Activated CD8-positive, alpha-beta memory T cell treated with anti-CD3 and anti-CD28 coated beads, Interleukin-2, amount 10 ng/mL, durations not matched to agents 7 days and 5 days (primary cell): ENCODE measurements at places on chromosomes 11 and 22.

- no peak overlapping the region for H3K4me3 ChIP-seq
- H3K27me3 ChIP-seq = no peaks in the 10 kb centered on the region
- no peak overlapping the region for H3K27ac ChIP-seq
Observed at GRCh38 chr11:34988294-34989255, 72.2 kb downstream of the PDHX start.

GRCh38 chr11:60357771-60358170 lies 20.6 kb upstream of the MS4A7 start:
- DNase-seq = no peak
- no peak overlapping the region for H3K4me3 ChIP-seq
- no peaks in the 10 kb centered on the region for H3K36me3 ChIP-seq
- H3K27me3 ChIP-seq = peaks cover 8% of the 10 kb centered on the region

- peaks cover 29% of the 10 kb centered on the region for H3K4me1 ChIP-seq
- H3K4me3 ChIP-seq = peak within 1 kb of the TSS; percentile 94
- peak within 1 kb of the TSS; percentile 88 for H3K27ac ChIP-seq
- H3K27me3 ChIP-seq = no peaks in the 10 kb centered on the region
- DNase-seq = peak; percentile 95
- H3K36me3 ChIP-seq = peaks cover 24% of the 10 kb centered on the region
Observed at GRCh38 chr22:29767171-29768051, at the start of gene UQCR10. Gene UQCR10 (plus strand): TSS chr22:29767369. CDS start chr22:29767399, 30 bp downstream.

DNA sequence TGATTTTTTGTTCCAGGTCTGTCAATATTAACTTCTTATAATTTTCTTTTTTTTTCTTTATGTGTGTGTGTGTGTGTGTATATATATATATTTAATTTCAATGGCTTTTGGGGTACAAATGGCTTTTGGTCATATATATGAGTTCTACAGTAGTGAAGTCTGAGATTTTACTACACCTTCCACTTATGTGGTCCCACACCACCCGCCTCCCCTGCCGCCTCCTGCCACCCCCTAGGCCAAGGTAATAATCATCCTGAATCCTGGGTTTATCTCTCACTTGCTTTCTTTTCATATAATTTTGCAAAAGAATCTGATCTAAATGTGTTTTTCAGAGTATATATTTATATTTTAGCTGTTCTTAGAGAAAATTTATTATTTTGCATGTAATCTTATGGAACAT lies 11.1 kb downstream of the NEAT1 start:
- H3K27me3 ChIP-seq = no peaks in the 10 kb centered on the region
- H3K27ac ChIP-seq = no peak overlapping the region
- peak; percentile 9 for DNase-seq
- H3K36me3 ChIP-seq = peaks cover 59% of the 10 kb centered on the region
- H3K4me1 ChIP-seq = peaks cover 82% of the 10 kb centered on the region
- no peak overlapping the region for H3K4me3 ChIP-seq

GRCh38 chr22:47563406-47564157 lies 801.1 kb downstream of the TBC1D22A start:
- no peak overlapping the region for H3K27ac ChIP-seq
- no peaks in the 10 kb centered on the region for H3K27me3 ChIP-seq

GRCh38 chr11:69472541-69473275 lies 8.8 kb upstream of the LINC01488 start:
- no peak overlapping the region for H3K27ac ChIP-seq
- H3K27me3 ChIP-seq = peaks cover 5% of the 10 kb centered on the region
- no peaks in the 10 kb centered on the region for H3K36me3 ChIP-seq
- no peak overlapping the region for H3K4me3 ChIP-seq
- no peak for DNase-seq

- no peaks in the 10 kb centered on the region for H3K27me3 ChIP-seq
- peaks cover 10% of the 10 kb centered on the region for H3K36me3 ChIP-seq
- no peak for DNase-seq
- H3K27ac ChIP-seq = no peak overlapping the region
Observed at GRCh38 chr11:46827995-46828394, 18.1 kb downstream of the CKAP5 start.

- peaks cover 45% of the 10 kb centered on the region for H3K4me1 ChIP-seq
- H3K27ac ChIP-seq = peak overlapping the region; percentile 83
- peaks cover 10% of the 10 kb centered on the region for H3K27me3 ChIP-seq
- H3K36me3 ChIP-seq = peaks cover 9% of the 10 kb centered on the region
Observed at GRCh38 chr22:38872831-38873248, 824 bp upstream of the CBX6 start.

DNA sequence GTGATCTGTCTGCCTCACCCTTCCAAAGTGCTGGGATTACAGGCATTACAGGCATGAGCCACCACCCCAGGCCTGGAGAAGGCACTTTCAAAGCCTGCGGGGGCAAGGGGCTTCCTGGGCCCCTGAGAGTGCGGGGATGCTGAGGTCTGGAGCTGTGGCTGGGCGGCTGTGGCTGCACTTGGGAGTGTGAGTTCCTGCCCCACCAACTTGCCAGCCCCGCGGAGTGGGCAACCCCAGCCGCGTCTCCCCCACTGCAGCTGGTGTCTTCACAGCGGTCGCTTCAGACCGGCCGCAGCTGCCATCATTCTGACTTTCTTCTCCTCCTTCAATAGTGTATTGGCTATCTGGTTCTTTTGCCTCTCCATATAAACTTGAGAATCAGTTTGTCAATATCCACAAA lies 10.7 kb upstream of the MAP6 start:
- no peak overlapping the region for H3K4me3 ChIP-seq
- no peak overlapping the region for H3K27ac ChIP-seq
- peaks cover 63% of the 10 kb centered on the region for H3K27me3 ChIP-seq
- no peaks in the 10 kb centered on the region for H3K36me3 ChIP-seq
- peaks cover 2% of the 10 kb centered on the region for H3K4me1 ChIP-seq

DNA sequence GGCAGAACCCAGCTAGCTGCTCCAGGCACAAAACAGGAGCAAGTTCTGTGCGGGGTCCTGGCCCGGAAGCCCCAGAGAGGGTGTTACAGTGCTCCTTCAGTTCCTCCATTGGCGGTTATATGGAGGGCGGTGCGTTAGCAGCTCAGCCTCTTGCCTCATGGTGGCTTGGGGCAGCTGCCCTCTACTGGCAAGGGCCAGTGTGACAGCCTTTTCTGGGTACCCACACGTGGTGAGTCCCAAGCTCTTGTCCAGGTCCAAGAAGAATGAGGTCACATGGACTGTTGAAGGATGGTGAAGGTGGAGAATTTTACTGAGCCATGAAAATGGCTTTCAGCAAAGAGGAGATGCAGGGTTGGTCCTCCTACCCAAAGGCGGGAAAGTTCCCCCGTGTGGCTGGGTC lies 100.5 kb downstream of the WT1 start:
- peaks cover 17% of the 10 kb centered on the region for H3K4me1 ChIP-seq
- DNase-seq = no peak
- H3K27ac ChIP-seq = no peak overlapping the region
- H3K27me3 ChIP-seq = peaks cover 56% of the 10 kb centered on the region

DNA sequence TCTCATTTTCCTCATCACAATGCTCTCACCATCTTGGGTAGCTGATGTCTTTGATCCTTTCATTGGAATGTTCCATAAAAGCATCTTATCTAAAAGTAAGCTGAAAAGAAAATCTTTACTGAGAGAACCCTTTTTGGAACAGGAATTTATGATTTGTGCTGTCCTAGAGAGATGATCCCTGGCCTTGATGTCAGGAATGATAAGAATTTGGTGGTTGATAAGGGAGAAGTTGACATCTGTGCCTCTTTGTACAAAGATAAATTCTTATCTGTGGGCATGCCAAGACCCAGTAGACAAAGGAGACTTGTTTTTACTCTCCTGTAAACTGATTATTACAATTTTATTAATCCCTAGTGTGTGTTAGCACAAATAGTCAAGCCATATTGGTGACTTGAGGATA lies 36.9 kb downstream of the NAALAD2 start:
- H3K4me3 ChIP-seq = no peak overlapping the region
- no peak overlapping the region for H3K27ac ChIP-seq
- H3K36me3 ChIP-seq = no peaks in the 10 kb centered on the region
- peaks cover 9% of the 10 kb centered on the region for H3K27me3 ChIP-seq

DNA sequence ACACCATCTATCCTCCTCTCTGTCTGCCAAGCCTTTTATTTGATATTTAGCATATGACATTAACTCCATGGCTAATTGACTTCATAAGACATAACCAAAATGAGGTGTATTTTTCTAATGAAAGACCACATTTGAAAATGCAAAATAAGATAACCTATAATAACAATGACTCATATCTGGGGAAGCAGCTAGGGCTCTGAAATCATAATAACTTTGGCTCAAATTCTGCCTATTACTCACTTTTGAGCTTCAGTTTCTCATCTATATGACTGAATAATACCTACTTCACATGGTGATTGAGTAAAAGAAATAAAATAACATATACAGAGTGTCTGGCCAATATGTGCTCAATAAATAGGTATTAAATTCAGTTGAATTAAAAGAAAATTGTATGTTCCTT lies 1419.8 kb upstream of the TENM4 start:
- no peaks in the 10 kb centered on the region for H3K27me3 ChIP-seq
- no peaks in the 10 kb centered on the region for H3K36me3 ChIP-seq
- no peak overlapping the region for H3K4me3 ChIP-seq
- no peaks in the 10 kb centered on the region for H3K4me1 ChIP-seq

- no peaks in the 10 kb centered on the region for H3K27me3 ChIP-seq
- no peak overlapping the region for H3K27ac ChIP-seq
- H3K4me3 ChIP-seq = no peak overlapping the region
- no peaks in the 10 kb centered on the region for H3K36me3 ChIP-seq
Observed at GRCh38 chr11:121688055-121688491, 235.3 kb upstream of the SORL1-AS1 start.

DNA sequence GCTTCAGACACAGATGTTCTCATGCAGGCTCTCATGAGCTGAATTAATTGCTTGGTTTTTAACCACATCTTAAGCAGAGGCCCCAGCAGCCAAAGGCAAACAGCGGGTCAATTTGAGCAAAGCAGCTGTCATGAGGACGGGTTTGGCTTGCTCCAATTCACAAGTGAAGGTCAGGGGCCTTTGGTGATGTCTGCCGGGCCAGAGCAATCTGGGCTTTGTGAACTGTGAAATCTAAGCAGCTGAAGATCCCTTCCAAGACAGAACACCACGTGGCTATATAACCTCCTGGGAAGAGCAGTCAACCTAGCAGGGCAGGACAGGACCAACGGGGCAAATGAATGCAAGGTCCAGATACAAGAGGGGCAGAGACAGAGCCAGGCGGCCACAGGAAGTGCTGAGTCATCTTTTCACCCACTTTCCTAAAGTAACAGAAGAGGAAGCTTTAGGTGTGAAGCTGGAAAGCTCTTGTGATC lies 187.3 kb upstream of the B3GAT1 start:
- H3K27me3 ChIP-seq = peaks cover 36% of the 10 kb centered on the region
- H3K27ac ChIP-seq = no peak overlapping the region
- no peaks in the 10 kb centered on the region for H3K4me1 ChIP-seq
- no peak overlapping the region for H3K4me3 ChIP-seq
- DNase-seq = peak; percentile 22

- DNase-seq = no peak
- peaks cover 2% of the 10 kb centered on the region for H3K4me1 ChIP-seq
- no peak overlapping the region for H3K4me3 ChIP-seq
- no peak overlapping the region for H3K27ac ChIP-seq
- no peaks in the 10 kb centered on the region for H3K36me3 ChIP-seq
Observed at GRCh38 chr22:22359465-22359864, 114.9 kb downstream of the VPREB1 start.

GRCh38 chr22:48179571-48180546 lies 1417.4 kb downstream of the TBC1D22A start:
- no peaks in the 10 kb centered on the region for H3K4me1 ChIP-seq
- H3K4me3 ChIP-seq = no peak overlapping the region
- H3K36me3 ChIP-seq = no peaks in the 10 kb centered on the region
- no peak for DNase-seq
- H3K27ac ChIP-seq = no peak overlapping the region

DNA sequence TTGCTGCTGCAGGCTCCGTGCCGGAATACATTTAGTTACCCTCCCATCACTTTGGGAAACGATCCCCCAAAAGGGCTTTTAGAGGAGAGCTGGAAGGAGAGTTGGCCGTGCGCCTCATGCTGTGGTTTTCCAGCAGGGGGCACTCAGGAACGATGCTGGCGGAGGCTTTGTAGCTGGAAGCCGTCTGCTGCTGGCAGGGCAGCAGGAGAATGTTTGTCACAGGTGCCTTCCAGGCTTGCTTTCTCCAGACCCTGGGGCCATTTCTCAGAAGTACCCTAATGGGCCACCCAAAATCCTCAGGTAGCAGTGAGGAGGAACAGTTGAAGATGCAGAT lies 30.0 kb upstream of the CABP7 start:
- no peaks in the 10 kb centered on the region for H3K4me1 ChIP-seq
- no peak overlapping the region for H3K4me3 ChIP-seq
- H3K27ac ChIP-seq = no peak overlapping the region
- no peaks in the 10 kb centered on the region for H3K27me3 ChIP-seq
- peak; percentile 55 for DNase-seq

- peaks cover 2% of the 10 kb centered on the region for H3K27me3 ChIP-seq
- no peak overlapping the region for H3K27ac ChIP-seq
- no peak for DNase-seq
- H3K4me3 ChIP-seq = no peak overlapping the region
Observed at GRCh38 chr11:62088331-62088933, 35.4 kb upstream of the INCENP start.

DNA sequence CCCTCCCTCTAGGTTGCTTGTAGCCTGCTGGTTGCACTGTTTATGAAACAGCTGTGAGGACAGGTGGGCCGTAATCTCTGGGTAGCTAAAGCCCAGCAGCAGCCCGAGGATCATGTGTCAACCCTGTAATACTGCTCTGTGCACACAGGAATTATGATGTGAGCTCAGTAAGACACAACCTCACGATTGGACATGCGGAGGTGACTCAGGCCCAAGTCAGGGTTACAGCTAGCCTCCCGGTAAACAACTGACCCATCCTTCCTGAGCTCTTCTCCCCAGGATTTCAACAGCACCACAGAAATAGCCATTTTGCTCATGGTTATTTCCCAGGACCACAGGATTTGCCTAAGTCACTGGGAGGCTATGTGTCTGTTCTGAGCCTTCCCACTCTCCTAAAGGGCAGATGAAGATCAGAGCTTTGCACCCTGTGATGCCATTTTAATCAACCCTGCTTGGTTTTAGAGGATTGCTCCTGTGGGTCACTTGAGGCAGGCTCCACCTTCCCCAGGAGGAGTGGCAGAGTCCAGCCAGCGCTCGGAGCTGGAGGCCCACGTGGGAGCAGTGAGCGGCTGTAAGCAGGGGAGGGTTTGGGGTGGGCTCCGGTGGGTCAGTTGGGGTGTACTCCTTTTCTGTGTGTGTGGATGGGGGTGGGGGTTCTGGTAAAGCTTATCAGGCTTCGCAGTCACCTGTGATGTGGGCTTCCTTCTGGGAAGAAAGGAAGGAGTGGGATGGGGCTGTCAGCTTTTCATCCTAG lies at the start of gene AMPD3:
TSS of gene AMPD3 (plus strand) at position 387 of the 754 bp plus-strand sequence. CDS start 6,256 bp downstream, outside the sequence.
- DNase-seq = no peak
- H3K4me3 ChIP-seq = peak within 1 kb of the TSS; percentile 93
- H3K27ac ChIP-seq = peak within 1 kb of the TSS; percentile 87
- H3K4me1 ChIP-seq = peaks cover 63% of the 10 kb centered on the region
- peaks cover 13% of the 10 kb centered on the region for H3K27me3 ChIP-seq

- peaks cover 2% of the 10 kb centered on the region for H3K4me1 ChIP-seq
- H3K27ac ChIP-seq = no peak overlapping the region
Observed at GRCh38 chr11:46006418-46007070, 84.1 kb downstream of the LARGE2 start.

DNA sequence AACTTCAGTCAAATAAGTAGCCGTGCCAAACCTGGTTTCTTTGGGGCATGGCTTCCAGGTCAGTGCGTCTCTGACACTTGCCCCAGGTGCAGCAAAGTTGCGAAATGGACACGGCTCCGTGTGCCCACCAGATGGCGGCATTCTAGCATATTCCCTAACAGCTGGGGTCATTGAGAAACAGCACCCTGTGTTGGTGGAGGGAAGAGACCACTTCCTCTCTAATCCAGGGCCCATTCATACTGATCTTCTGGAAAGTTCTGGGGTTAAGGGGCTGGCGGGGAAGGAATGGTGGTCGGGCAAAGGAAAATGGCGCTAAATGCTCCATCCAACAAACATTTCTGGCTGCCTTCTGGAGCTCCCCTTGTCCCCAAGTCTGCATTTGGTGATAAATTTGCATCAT lies 141.2 kb upstream of the TIMP3 start:
- H3K27ac ChIP-seq = no peak overlapping the region
- H3K36me3 ChIP-seq = no peaks in the 10 kb centered on the region
- peak; percentile 61 for DNase-seq
- H3K27me3 ChIP-seq = peaks cover 18% of the 10 kb centered on the region
- H3K4me3 ChIP-seq = no peak overlapping the region
